ENCODE measurements at places on chromosomes 1 and 21. TPM values are rescaled to one million over a fixed set of nuclear protein-coding genes. Genes with fewer than 3 reads are reported as not detected.

GRCh38 chr1:94828251-94828650 lies 8.1 kb downstream of the SLC44A3 start:
- no peak for DNase-seq

GRCh38 chr1:207815466-207815865 lies 63.6 kb downstream of the CD46 start:
- DNase-seq: no peak

DNA sequence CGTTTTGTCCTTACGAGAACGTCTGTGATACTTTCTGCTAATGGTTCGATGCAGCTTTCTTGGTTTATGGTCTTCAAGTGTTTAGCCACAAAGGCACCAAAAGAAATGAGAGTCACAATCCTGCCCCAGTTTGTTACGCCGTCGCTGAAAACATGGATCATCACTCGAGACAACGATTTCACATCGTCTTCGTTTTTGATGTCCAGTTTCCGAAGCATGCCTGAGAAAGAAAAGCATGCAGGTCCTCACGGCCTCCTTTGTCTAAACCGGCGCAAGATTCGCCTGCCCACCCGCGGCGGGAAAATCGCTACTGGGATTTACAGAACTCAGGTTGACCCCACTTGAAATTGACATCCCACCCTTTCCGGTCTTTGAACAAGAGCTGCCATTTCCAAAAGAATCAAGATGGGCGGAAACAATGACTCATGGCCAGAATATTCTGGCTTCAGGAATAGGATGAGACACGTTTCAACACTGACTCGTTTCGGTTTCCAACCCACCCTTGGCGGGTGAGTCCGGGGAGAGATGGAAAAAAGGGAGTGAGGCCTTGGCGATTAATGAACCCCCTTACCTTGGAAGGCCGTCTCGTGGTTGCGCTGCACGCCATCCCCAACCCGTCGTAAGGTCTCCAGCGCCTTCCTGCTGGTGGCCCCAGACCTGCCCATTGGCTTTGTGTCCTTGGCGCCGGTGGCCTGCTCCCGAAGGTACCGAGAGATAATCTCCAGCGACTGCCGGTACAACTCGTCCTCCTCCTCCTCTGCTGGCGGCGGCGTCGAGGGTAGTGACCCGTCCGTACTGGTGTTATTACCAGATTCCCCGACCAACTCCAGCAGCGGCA lies 919 bp downstream of the MCL1 start:
- no peak for DNase-seq

DNA sequence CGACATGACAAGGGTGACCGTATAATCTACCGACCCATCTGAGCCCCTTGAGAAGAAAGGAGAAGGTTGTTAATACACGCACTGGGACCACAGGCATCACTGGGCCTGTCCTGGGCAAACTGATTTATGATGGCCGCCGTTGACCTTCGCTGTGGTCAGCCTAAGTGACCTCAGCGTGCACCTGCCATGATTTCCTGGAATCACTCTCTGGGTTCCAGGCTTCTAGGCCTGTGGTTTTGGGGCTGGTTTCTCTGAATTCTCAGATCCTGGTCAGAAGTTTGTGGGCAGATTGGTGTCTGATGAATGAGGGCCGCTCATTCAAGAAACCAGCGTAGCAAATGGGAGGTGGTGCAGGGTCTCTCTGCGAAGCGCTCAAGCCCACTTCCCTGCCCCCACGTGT lies 64.0 kb downstream of the SIK1 start:
- DNase-seq: no peak

- no peak for DNase-seq
These were observed 166.5 kb downstream of the SDCCAG8 start for GRCh38 chr1:243422362-243422761.

DNA sequence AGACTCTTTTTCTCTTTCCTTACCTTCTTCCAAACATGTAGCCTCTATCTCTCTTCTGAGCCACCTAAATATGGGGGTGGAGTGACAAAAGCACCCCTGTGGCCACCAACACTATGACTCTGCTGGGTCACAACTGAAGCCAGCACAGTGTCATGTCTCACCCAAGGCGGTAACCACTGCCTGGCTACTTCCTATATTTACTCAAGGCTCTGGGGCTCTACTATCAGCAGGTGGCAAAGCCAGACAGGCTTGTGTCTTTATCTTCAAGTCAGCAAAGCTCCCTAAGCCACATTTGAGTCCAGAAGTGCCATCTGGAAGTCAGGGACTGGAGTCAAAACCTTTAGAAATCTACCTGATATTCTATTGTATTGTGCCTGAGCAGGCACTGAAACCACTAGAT lies 1515.2 kb downstream of the PLA2G4A start:
- DNase-seq: no peak

GRCh38 chr1:245091171-245091621 lies 63.6 kb upstream of the KIF26B start:
- DNase-seq: no peak

DNA sequence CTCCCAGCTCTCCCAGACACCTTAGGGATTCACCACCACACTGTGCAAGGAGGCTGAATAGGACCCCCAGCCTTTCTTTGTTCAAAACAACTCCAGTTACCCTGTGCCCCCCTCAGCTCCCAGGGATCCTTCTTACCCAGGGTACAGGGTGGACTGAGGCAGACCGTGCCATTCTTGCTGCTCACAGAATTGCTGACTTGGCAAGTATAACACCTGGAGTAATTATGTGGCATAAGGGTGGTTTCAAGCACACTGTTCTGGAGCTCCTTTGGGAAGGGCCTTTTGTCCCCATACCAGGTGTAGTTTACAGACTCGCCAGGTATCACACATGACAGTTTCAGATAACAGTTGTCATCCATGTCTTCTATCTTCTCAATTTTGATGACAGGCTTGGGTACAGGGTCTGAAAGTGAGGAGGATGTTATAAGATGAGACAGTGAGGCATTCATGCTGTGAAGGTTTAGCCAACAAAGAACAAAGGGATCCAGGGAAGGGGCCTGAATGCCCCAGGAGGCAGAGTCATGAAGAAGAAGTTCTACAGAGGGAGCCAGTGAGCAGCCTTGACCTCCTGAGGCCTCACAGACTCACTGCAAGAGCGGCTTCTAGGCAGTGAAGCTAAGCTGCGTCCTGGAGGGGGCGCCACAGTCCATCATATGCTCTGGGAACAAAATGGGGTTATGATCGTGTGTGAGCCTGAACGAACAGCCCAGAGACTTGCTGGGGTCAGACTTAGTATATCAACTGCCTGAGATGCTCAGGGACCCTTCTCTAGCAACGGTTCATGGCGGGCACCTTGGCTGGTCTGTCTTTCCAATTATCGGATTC lies 30.3 kb downstream of the CD48 start:
- peak; percentile 3 for DNase-seq

DNA sequence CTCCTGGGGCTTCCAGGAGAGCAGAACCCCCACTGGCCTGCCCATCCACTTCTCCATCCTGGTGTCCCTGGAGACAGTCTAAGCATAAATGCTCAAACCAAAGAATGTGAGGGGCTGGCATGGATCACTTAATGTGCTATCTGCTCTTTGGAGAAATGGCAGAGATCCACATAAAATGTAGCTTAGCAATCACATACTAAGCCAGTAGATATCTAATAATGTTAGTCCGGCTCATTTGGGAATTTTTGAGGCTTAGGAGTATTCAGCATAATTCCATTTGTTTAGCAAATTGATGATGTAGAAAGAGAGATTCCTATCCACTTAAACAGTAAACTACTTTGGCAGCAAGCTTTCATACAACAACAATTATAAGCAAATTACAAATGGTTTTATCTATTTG lies 90.7 kb downstream of the TENT5C start:
- no peak for DNase-seq

- DNase-seq: no peak
These were observed 33.1 kb upstream of the FOXO6 start for GRCh38 chr1:41328001-41328615.

- no peak for DNase-seq
These were observed 101.9 kb upstream of the SLC45A1 start for GRCh38 chr1:8216005-8216404.

DNA sequence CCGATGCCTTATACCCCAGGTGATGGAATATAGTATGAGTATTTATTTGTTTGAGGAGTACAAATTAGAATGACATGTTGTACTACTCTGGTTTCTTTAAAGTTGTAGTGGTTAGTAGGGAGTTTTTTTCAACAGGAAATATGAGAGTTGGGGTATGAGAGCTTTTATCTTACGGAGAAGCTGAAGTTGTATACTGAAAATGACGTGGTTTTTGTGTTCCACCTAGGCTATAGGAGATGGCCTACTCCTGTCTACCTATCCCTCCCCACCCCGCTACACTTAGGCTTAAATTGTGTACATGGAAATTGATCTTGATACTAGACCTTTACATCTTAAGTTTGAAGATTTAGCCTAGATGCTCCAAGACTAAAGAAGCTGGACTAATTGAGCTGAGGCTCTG lies 6.8 kb upstream of the HAX1 start:
- no peak for DNase-seq

GRCh38 chr1:155137154-155137949 lies 1.7 kb downstream of the SLC50A1 start:
- DNase-seq: no peak

DNA sequence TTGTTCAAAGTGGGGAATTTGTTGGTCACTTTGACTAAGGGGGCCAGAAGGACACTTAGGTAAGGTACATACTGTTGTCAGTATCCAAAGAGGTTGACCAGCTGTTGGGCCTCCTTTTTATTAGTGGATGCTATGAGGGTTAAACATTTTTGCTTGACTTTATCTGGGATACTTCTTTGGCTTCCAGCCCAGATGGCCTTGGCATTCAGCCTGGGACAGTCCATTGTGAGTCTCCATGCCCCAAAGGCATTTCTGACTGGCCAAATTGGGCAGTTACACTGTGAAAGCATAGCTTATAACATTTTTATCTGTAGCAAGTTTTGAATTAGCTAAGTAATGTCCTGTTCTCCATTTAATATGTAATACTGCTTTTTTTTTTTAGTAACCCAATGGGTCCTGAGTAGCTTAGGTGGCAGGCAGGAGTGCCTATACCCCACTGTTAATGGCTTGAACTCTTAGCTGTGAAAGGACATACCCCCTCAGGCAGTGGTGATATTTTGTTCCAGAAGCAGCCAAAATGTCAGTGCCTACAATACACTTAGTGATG lies 35.4 kb upstream of the CD1D start:
- no peak for DNase-seq

GRCh38 chr1:8687039-8687438 lies 130.4 kb downstream of the RERE start:
- no peak for DNase-seq

DNA sequence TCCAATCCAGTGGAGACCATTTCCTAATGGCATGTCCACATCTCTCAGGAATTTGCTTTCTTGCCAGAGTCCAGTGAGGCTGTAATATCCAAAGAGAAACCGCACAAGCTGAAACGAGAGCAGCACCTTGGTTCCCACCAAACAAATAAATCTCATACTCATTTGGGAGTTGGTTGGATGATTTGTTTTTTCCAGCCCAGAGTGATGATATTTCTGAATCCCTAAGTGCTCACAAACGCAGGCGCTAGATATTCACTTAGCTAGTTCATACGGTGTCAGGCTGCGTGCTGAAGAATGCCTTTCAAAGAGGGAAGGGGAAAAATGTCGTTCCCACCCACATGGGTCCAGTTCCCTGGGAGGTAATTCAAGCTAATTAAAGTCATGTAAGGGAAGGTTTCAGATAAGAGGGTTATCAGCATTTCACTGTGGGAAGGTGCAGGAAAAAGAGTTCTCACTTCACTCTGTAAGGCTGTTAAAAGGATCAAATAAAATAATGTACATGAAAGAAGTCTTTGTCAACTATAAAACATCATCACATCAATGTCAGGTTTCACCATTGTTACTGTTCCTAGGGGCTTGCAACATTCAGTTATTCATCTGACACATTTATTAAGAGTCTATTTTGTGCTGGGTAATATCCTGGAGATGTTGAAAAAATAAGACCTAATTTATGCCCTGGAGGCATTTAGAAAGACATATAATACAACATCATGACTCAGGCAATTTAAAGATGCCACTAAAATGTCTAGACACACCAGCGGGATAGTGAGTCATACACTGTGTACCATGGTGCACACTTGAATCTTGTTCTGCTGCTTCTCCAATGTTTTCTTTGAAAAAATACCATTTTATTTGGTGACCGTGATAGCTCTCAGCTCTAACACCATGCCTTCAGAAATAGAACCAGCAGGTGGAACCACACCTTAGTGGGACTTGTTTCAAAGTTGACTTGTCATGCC lies 19.3 kb downstream of the DPT start:
- DNase-seq: no peak

DNA sequence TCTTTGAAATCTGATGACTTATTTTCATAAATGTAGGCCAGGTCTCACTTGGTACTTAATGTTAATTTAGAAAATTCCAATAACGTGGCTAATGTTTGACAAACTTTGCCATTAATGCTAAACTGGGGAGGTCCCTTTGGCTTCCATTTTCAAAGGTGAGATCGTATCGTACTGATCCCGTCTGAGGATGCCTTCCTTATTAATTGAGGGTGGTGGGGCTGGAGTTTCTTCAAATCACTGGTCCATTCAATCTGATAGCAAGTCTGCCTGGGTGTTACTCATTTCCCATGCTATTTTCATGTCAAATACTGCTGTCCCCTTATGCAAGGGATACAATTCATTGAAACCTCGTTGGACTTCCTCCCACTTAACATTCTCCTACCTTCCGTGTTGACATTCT lies 327.1 kb downstream of the DISC1 start:
- DNase-seq: no peak

GRCh38 chr1:9476790-9477463 lies 62.3 kb upstream of the SLC25A33 start:
- no peak for DNase-seq

DNA sequence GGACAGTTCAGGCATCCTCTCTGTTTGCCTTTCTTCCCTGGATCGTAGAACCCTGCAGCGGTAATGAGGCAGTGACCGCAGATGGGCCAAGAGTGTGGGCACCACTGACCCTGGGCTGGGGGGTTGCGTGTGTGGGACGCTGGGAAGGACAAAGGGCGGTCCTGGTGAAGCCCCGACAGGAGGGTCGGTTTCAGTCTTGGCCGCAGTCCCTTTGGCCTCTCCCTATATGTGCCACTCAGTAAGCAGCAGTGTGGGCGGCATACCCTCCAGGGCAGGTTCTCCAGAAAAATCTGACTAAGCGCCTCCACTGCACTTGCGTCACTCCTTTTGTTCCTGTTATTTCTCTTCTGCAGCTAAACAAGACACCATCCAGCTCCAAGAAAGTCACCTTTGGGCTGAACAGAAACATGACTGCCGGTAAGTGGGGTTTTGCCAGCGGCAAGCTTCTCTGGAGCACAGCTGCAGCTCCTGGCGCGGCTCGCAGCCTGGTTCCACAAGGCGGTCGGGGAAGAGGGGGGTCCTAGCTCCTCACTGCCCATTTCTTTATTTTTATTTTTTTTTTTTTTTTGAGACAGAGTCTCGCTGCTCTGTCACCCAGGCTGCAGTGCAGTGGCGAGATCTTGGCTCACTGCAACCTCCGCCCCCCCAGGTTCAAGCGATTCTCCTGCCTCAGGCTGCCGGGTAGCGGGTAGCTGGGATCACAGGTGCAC lies 27.7 kb upstream of the PDXK start:
- no peak for DNase-seq

The RHD gene
- not detected for total RNA-seq

The C8A gene
- not detected for total RNA-seq

The THEM5 gene
- not detected for total RNA-seq

The AADACL4 gene
- total RNA-seq: not detected

The SRRM1 gene
- total RNA-seq: 51.6 TPM

The OXCT2 gene
- 2.5 TPM for total RNA-seq

The AKR7A3 gene
- 0.88 TPM for total RNA-seq

The S100A2 gene
- total RNA-seq: 3.9 TPM

The KRTAP12-2 gene
- total RNA-seq: not detected

The KRTAP19-1 gene
- not detected for total RNA-seq

The FGR gene
- not detected for total RNA-seq
